Cerebellar cortex (tissue), 1 donor: ENCODE measurements at places on chromosomes 11 and 22.

- DNase-seq: no peak
Observed at GRCh38 chr11:61738776-61739175, 13.7 kb upstream of the MYRF start.

DNA sequence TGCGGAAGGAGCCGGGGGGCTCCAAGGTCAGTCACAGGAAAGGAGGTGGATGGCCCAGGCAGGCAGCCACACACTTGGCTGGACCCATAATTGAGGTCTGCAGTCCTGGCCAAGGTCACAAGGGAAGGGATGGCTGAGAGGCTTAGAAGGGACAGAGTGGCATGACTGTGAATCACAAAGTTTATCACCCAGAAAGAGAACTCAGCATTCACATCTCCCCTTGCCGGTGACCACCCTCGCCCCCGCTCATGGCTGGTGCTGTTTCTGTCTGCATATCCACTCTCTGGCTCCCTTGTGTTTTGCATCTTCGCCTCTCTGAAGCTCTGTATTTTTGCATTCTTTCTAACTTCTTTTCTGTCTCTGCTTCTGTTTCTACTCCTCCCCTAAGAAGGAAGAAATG lies 117.5 kb downstream of the FEZ1 start:
- peak; percentile 10 for DNase-seq

DNA sequence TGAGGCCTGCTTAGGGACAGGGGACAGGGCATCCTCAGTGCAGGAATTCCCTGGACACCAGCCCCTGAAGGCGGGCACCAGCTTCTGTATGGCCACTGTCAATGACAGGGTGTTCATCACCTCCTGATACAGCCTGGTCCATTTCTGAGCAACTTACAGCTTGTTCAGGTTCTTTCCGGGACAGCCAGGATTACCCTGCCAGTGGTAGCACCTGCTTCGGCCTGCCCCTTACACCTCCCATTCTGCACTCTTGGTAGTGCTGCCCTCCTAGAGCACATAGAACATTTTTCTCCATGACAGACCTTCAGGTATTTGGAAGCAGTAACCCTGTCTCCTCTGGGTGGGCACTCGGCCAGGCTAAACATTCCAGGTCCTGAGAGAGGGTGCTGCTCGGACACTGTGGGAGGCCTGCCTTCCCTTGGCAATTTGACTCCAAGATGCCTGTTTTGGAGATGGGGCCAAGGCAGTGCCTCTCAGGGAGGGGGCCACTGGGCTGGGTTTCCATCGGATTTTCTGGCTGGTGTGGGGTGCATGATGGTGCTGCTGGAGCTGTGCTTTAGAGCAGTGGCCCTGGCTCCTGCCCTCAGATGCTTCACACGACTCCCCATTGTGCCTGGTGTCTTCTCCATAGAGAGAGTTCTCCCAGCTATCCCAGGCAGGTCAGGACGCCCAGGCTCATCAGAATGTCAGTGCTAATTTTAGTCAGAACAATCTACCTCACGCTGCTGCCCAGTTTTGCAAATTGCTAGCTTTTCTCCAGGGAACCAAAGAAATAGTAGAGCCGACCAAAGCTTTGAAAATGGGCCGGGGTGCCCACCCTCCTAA lies 1.2 kb downstream of the GAL3ST3 start:
- peak; percentile 53 for DNase-seq

DNA sequence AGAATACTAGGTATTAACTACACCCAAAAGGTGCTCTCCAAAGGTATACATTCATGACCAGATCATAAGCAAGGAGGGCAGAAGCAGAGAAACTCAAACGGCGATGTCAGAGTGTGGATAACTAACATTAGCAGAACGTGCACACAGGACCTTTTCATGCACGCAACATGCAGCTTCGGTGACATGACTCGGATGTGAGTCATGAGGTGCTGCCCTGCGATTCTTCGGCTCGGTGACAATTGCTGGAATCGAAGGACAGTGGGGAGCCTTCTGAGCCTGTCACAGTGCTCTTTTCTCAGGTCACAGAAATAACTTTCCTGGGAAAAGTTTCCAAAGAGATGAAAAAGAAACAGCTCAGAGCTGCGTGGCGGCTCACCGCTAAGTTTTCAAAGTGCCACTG lies 418.5 kb upstream of the SYN3 start:
- DNase-seq: no peak

DNA sequence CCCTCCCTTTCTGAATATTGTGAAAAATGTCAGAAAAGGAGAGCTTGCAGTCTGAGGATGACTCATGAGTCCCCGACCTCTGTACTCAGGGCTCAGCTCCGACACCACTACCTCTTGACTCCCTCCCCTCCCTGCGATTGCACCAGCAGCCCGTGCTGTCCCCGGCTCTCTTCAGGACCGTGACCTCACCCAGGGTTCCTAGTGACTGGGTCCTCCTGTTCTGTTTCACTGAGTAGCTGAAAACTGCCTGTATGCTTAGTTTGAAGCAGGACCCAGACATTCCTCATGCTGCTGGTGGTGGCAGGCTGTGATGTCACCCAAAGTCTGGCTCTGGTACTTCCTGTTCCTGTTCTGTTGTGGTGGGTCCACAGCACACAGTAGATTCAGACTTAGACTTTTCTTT lies 11.7 kb downstream of the PHRF1 start:
- no peak for DNase-seq

DNA sequence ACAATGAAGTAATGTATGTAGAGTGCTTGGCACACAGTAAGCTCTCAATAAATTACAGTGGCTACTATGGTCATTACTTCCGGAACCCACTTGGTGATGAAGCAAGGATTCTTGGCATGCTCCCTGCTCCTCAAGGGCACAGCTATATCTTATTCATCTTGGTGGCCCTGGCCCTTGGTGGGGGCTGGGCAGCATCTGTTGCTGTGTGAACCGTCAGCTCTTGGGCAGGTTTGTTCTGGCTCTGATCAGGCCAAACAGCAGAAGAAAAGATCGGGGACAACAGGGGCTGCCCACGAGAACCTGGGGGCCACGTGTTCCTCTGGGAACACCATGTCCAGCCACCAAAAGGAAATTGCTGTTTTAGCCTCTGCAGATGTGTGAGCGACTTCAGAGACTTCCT lies 136.9 kb upstream of the SYT13 start:
- no peak for DNase-seq

DNA sequence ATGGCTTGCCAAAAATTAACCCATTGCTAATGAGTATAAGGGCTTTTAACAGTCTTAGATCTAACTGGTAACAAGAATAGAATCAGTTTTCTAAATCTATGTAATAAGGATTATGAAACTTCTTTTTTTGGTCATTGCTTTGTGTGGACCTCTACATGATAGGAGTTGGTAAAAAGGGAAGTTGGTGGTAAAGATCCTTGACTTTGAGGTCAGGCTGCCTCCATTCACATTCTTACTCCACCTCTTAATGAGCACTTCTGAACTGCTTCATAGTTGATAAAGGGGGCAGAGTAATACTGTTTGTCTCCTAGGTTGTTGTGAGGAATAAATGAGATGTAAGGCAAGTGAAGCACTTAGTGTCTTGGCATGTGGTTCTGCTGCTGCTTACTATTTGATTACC lies 10.6 kb downstream of the EIF3M start:
- DNase-seq: no peak

GRCh38 chr22:17587629-17588028 lies 24.3 kb downstream of the SLC25A18 start:
- DNase-seq: peak; percentile 31

GRCh38 chr11:95248666-95249467 lies 17.9 kb upstream of the SESN3 start:
- DNase-seq: no peak

DNA sequence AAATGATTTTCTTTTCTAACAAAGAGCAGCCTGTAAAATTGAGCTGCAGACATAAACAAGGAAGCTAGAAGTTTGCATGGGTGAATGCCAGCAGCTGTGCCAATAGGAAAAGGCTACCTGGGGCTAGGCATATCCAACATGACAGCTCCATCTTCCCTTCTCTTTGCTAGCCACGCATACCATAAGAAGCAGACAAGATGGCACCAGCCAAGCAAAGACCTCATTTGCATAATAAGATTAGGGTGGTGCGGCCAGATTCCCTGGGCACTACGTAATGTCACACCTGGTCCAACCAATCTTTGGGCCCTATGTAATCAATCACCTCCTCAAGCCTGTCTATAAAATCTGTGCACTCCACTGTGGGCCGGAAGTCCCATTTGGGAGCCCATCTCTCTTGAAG lies 108.3 kb downstream of the SWAP70 start:
- DNase-seq: no peak

- DNase-seq: no peak
Observed at GRCh38 chr11:113998574-113998973, 23.7 kb downstream of the HTR3A start.

DNA sequence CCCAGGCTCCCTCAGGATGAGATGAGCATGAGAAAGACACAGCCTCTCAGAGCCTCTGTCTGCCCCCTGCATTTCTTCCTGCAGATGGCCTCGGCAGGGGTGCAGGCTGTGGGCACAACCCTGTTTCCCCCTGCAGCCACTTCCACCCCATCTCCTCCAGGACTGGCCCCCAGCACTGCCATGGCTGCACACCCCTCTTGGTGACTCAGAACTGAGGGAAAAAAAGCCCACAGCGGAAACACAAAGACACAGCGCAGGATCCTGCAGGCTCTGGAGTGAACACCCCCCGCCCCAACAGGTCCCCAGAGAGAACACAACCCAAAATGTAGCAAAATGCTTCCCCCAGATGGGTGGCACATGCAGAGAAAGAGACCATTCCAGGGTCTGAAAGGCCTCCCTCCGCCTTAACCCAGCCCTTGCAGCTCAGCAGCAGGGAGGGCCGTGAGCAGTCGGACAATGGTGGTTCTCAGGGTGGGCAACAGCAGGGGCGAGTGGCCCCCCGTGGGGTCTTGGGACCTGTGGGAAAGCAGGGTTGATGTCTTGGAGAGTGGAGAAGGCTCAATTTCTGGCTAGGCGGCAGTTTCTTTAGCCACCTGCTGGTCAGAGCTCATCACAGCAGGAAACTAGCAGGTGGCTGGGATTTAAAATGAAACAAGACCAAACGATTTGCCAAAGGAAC lies 8.0 kb downstream of the TUBGCP6 start:
- peak; percentile 68 for DNase-seq

- DNase-seq: no peak
Observed at GRCh38 chr11:117910525-117910924, 18.7 kb downstream of the TMPRSS13 start.
